NCI-H187 (cell line): ENCODE measurements at places on chromosomes 12 and 14.

GRCh38 chr14:75434138-75434889 is 6.5 kb downstream of the JDP2 start:
- DNase-seq = no peak

GRCh38 chr14:65170768-65171507 is 68.6 kb upstream of the MAX start:
- no peak for DNase-seq

DNA sequence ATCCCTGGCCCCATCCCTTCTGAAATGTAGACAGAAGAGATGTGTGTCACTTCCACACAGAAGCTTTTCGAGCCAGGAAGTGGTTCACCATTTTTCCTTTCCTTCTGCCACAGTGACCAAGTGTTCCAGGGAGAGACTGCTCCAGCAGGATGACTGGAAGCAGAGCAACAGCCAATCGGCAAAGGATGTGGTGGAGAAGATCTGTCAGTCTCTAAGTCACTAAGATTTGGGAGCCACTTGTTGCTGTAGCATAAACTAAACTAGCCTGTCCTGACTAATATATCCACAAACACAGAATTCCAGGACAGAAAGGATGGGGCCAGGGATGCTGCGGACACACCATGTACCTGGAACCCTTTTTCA is 42.9 kb downstream of the DUSP6 start:
- no peak for DNase-seq

DNA sequence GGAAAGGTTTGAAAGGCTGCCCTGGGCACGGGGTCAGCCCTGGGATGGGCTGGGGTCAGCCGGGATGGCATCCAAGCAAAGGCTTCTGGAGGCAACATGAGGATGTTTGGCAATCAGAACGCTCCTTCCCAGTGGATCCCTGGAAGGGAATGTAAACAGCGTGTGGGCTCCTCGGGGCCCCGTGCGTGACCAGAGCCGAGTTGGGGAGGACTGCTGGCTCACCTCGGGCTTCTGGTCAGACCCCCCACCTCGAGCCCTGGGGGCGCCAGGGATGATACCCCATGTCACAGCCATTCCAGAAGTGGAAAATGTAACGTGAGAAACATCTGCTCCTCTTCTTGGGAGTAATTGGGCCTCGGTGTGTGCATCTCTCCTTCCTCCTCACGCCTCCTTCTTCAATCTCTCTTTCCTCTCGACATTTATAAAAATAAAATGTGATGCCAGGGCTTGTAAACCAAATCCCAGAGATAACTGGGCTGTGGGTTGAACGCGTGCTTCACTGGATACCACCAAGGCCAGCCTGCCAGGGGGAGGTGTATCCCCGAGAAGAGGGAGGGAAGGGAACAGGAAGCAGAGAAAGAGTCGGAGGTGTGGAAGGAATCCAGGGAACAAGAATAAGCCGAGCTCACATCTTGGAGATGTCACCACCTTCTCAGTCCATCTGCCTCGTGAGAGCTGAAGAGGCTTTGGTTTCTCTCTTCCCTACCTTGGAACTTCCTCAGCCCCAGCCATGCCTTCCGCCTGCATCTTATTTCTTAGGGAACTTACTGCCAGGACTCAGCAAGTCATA is 144.8 kb downstream of the NUAK1 start:
- DNase-seq = no peak

GRCh38 chr12:6751767-6752166 is 1.2 kb downstream of the MLF2 start:
- DNase-seq = no peak

GRCh38 chr12:51390891-51391282 is 319 bp downstream of the GALNT6 start:
- DNase-seq = no peak

DNA sequence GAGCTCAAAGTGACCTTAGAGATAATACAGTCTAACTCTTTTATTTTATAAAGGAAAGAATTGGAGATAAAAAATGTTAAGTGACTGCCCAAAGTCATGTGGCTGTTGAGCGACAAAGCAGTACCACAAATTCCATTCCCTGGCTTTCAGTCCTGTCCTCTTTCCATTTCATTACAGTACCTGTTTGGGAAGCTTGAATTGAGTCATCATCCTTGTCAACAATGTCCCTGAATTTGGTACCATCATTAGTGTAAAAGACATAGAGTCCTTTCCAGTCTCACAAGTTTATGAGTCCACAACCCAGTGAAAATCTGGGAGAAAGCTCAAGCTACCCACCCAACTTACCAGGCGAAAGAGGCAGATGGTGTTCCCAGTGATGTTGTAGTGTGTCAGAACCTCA is 3.8 kb downstream of the ERP27 start:
- no peak for DNase-seq

DNA sequence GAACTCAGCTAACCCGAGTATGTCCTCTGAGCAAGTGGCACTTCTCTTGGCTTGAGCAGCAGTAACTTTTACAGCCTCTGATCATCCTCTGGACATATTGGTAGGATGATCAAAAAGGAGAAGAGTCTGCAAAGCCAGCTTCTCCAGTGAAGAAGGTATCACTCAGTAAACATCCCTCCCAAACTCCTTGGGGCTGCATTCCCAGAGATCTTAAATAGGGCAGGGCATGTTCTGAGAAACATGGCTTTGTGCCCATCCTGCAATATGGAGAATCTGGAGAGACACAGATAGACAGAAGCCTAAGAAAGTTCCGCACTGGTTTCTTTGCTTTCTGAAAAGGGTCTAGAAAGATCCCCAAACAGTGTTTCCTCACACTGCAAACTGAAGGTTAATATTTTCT is 65.4 kb downstream of the RBM19 start:
- DNase-seq = no peak

- DNase-seq = no peak
These were observed 13.7 kb upstream of the LIMA1 start for GRCh38 chr12:50297027-50297426.

DNA sequence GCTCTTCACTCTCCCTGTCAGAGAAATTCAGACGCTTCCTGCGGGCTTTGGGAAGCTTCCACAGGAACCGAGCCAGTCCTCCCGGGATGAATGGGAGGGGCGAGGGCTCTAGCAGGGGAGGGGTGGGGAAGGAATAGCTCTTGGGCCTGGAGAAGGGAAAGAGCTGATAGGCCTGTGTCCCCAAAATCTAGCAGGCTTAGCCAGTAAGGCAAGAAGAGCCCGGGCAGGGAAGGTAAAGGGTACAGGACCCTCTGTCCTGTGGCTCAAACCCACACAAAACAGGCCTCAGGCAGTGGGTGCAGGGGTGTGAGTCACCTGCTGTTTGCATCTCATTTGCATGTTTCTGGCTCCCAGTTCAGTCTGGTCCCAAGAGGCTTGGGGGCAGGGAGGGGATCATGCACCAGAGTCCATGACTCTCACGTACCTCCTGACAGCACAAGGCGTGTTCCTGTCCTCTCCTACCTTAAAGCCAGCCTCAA is 8.7 kb upstream of the SMUG1 start:
- no peak for DNase-seq

DNA sequence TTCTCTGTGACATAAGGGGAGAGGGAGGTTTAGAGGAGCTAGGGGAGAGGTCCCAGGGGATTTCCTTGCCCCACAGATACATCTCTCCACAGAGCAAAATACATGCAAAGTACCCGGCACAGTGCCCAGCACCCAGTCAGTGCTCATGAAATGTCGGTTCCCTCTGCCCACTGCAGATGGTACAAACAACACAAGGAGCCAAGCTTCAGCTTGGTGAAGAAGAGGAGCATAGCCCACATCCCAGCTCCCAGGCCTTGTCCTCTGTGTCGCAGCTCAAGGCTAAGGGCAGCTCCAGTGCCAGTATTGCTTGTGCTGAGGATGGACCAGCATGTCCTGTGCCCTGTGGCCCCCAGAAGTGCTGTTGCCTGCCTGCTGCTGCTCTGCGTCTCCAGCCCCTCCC is 35.0 kb upstream of the FKBP4 start:
- DNase-seq = no peak

DNA sequence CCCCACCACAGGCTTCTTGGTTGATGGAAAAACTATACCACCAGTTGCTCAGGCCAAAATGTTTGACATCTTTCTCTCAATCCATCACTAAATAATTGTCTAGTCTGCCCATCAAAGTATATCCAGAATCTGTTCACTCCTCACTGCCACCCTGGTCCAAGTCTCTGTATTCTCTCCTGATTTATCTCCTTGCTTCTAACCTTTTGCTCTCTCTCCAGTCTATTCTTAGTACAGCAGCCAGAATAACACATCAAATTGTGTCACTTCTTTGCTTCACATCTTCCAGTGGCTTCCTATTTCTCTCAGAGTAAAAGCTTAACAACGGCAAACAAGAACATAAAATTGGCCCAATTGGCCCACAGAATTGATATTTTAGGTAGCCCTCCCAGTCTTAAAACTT is 272.8 kb downstream of the IPO8 start:
- DNase-seq = no peak

GRCh38 chr12:29149691-29150281 is 708 bp downstream of the FAR2 start:
- DNase-seq = peak; percentile 3

DNA sequence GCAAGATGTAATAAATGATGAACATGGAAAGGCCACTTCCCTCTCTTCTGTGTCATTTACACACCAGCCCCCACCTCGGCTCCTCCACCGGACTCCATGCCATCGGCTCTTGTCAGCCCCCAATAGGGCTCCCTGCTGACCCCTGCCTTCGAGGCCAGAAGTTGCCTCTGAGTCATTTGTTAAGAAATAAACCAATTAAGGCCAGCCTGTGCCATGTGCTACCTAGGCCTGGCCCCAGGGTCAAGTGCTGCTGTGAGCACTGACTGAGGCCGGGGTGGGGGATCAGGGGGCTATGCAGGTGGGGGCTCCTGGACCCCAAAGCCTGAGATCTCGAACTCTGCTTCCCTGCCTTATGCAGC is 53.2 kb downstream of the TESC start:
- DNase-seq = no peak

DNA sequence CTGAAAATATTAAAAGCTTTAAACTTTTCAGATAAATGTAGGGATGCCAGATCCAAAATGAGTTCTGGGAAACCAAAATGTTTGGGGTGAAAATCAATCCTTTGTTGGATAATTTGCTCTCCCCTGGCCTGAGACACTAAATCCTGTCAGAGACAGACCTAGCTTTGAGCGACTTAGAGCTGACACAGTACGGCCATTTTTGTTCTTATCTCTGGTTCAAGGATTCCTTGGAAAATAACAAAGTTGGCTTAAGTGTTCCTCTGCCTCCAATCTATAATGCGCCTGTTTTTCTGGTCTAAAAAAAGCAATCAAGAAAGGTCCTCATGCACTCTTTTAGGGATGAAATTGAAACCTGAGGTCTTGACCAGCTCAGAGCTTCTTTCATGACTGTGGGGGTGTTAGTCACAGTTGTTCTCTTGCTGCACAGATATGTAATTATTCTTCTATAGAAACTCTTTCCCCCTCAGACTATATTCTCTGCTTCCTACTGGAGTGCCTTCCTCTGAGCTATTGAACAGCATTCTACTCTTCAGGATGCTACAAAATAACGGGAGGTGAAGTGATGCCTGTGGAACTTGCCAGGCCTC is 52.3 kb upstream of the EGLN3 start:
- DNase-seq = no peak

- DNase-seq = no peak
These were observed 7.7 kb downstream of the AHNAK2 start for GRCh38 chr14:104970231-104971068.

GRCh38 chr12:126507231-126507630 is 1442.0 kb downstream of the AACS start:
- no peak for DNase-seq

DNA sequence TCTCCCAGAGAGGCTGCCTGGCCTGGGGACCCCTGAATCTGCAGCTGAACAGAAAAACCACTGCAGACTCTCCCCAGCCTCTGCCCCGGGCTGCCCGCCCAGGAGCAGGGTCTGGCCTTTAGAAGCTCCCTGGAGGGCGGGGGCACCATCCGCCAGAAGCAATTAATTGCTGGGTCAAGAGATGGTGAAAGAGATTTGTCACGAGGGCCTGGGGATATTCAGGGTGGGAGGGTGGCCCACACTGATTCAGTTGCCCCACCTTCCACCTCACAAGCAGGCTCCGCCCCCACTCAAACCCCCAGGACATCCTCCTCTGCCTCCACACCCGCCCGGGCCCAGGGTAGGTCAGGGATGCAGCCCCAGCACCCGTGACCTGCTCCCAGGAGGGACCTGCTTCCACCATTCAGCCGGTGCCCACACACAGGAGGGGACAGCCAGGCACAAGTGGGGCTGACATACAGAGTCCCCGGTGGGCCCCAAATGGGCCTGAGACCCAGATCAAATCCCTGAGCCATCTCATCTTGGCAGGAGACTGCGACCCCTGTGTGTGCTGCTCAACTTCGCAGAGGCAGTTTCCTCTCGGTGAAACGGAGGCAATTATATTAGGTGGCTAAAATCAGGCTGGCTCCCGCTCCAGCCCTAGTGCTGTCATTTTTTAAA is 23.0 kb downstream of the NCOR2 start:
- no peak for DNase-seq

GRCh38 chr14:104591031-104591430 is 11.5 kb downstream of the C14orf180 start:
- no peak for DNase-seq

DNA sequence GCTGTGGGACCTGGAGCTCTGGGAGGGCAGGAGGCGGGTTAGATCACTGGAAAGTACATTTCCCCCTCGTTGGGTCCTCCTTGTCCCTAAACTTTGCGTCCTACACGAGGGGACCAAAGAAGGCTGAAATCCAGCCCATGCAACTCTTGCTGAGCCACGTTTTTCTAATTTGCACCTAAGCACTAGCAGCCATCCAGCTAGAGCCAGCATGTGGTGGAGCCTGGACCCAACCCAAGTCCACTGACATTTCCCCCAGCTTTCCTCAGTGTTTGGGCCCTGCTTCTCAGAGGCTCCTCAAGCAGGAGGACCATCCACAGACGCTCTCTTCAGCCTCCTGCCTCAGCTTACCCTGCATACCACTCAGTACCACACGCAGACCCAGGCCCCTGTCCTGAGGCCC is 49.7 kb downstream of the TSPAN11 start:
- no peak for DNase-seq

DNA sequence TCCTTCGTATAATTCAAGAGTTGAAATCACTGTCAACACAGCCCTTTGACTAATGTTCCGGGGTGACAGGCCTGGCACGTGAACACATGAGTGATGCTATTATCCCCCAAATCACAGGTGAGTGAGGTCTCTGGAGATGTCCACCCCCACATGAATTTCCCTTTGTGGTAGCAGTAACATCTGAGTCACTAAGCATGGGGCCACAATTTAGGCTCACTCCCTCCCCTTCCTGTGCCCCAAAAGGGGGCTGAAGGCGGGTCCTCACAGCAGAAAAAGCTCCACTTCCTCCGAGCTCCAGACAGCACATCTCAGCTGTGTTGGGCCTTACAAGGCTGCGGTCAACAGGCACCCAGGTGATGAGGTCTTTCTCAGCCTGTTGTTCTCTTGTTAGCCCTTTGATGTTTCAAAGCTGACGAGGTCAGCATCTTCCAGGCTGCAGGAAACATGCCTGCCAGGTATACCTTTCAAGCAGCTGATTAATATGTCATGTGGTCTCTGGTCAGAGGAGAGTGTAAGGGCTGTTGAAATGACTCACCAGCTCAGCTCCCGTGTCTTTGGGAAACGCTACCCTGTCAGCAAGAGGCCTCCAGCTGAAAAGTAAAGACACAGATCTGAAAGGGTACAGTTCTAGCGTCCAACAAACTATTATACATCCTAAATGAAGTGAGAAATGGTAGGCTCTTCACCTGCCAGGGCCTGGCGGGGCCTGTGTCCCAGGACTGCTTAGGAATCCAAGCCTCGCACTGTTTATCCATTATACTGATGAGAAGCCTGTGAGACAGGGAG is 107.3 kb downstream of the ZFP36L1 start:
- no peak for DNase-seq
